ENCODE measurements at places on chromosomes 7 and 10.

- DNase-seq, result no peak
These were observed 65.0 kb upstream of the TES start for GRCh38 chr7:116145245-116145852.

DNA sequence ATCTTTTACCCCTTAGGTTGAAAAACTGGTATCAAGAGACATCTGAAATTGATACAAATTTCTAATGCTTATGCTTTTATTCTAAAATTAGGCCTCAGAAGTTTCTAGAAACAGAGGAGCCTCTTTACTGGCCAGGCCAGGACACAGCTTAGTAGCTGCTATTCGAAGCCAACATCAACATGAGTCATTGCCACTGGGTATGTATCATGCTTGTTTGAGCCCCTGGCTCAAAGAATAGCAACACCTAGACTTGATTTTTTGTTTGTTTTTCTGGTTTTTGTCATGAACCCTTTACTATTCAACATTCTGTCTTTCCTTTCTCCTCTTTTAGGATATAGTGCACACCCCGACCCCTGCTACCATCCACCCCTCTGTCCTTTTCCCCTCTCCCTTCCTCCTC lies 90.9 kb upstream of the STK17A start:
- DNase-seq, result no peak

GRCh38 chr10:86191686-86192085 lies 174.9 kb downstream of the GRID1 start:
- no peak for DNase-seq

GRCh38 chr7:75993689-75994387 lies 557 bp downstream of the TMEM120A start:
- DNase-seq, result peak; percentile 63

DNA sequence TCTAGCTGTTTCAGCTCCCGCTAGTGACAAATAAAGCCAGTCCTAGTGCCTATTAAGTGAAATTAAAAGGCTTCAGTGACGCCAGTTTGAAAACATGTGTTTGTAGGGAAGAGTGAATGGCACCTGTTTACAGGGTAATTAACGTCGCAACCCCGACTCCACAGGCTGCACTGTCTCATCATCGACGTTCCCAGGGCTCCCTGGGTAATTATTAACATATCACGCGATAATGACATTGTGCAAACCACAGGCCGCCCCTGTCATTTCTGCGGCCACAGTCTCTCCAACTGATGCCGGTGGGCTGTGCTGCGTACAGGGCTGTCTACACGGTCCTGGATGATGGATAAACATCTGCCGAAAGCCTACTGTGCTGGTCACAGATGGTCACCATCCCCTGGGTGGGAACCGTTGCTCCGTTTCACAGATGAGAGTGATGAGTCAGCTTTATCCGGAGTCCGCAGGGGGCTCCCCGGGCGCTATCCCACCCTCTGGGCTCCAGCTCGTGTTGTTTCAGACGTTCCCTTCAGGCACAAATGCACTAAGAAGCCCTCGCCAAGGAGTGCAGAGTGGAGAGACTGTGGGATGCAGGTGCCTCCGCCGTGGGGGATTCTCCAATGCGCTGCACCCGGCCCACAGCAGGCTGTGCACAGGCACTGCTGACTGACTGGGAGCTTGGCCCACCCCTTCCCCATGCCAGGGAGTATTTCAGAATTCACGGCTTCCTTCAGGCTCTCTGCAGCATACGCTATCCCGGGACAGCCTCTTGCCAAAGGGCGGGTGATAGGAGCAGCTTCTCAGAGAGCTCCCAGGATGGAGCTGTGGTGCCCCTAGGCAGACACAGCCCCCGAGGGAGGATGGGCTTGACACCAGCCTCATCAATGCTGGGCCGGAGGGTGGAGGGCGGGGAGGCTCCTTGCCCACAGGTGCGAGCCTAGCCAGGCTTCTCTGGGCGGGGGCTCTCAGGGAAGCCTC lies 491.8 kb upstream of the FOXK1 start:
- DNase-seq, result no peak

DNA sequence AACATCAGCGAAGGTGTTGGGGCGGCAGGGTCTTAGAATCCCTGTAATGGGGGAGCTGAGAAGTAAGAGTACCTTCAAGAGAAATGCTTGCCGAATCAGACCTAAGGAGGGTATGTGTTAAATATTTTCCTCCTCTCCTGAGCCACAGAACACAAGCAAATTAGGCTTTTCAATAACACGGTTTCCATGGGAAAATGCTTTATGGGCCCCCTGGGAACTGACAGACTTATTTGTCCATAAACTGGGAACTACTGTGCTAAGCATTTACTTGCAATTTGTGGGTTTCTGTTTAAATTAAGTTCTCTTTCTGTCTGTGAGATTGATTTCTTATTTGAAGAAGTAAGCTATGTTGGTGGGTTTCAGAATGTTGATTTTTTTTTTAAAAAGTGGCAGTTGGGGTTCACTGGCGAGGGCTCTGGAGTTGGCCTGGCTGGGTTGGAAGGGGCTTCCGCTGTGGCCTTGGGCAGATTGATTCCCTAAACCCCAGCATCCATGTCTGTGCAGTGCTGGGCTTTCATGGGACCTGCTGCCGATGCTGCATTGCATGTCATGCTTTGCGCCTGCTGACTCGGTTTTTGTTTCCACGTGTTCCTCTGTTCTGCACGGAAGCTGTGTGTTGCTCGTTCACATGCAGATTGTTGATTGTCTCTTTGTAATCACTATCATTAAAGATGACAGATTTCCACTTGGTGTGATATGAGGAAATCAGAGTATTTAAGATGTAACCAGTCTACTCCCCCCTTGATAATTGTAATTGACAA lies 7.2 kb downstream of the RBM17 start:
- DNase-seq, result no peak

- peak; percentile 34 for DNase-seq
These were observed 36.0 kb downstream of the R3HCC1L start for GRCh38 chr10:98170249-98171117.

- no peak for DNase-seq
These were observed 110.4 kb downstream of the CAMK1D start for GRCh38 chr10:12459762-12460161.

DNA sequence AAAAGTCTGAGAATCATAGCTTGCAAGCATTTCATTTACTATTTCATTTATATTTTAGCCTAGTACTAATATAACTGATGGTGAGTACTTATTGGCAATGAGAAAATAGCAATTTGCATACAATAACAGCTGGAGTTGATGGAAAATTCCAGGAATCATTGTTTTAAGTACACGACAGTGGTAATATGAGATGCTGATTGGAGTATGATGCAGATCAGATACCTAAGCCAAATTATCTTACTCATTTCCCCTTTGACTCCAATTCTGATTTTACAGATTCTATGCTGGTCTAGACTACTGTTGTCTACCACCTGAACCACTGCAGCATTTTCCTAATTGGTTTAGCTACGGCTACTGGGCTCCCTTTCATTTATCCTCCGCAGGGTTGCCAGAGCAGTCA lies 36.7 kb downstream of the GNG11 start:
- no peak for DNase-seq

GRCh38 chr10:20956843-20957242 lies 59.7 kb upstream of the NEBL start:
- no peak for DNase-seq

- DNase-seq, result no peak
These were observed 380.9 kb upstream of the GRM3 start for GRCh38 chr7:86262781-86263180.

- no peak for DNase-seq
These were observed 7.6 kb downstream of the TCF7L2 start for GRCh38 chr10:112957640-112958092.

- no peak for DNase-seq
These were observed 34.0 kb upstream of the CYTH3 start for GRCh38 chr7:6306471-6306870.

DNA sequence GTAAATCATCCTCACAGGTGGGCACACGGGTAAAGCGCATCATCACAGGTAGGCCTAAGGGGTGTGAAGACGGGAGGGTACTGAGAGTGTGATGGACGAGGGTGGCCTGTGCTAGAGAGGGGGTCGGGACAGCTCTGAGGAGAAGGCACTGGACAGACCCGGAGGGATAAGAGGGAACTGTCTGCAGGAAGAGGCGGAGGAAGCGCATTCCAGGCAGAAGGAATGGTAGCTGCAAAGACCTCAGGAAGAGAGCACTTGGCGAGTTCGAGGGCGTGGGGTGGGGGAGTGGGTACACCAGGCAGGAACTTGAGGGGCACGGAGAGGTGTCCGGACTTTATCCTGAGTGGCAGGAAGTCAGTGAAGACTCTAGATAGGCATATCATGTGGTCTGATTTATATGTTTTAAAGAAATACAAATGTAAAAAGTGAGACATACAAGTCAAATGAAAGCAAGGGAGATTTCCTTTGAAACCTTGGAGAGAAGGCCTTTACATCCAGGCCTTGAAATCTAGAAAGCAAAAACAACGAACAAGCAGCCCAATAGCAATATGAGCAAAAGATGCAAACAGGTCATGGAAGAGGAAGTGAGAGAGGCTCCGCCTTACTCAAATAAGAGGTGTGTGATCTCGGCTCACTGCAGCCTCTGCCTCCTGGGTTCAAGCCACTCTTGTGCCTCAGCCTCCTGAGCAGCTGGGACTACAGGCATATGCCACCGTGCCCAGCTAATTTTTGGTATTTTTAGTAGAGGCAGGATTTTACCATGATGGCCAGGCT lies 3.6 kb downstream of the LHPP start:
- no peak for DNase-seq

- DNase-seq, result no peak
These were observed 90.0 kb downstream of the GRK5 start for GRCh38 chr10:119297207-119297968.

DNA sequence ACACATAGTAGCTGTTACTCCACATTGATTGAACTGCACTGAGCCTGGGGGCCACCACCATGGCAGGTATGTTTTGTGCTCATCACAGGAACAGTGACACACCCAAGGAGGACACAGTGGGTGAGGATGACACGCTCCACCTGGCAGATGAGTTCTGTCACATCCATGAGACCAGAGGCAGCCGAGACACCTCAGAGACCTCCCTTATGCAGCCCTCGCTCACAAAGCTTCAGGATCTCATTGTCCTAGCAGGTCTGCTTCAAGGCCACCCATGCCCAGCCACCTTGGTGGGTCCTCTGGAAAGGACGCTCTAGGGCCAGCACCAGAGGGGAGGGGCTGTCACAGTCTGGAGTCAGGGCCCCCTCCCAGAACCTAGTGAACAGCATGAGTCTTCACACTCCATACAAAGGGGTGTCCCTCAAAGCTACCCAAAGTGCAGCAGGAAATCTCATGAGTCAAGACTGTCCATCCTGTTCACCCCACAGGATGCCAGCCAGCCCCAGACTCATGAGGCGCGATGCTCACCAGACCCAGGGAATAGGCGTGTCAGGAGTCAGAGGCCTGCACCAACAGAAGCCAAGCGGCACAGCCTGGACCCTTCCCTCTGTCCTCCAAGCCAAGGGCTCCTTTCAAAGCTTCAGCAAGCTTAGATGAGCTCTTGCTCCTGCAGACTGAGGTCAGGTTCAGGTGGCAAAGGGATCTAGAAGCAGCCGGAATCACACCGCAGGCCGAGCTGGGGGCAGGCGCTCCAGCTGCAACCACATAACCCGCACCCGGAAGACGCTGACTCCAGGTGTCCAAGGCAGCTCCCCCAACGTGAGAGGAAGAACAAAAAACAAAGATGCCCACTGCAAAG lies 9.6 kb downstream of the FAM53B start:
- DNase-seq, result no peak

DNA sequence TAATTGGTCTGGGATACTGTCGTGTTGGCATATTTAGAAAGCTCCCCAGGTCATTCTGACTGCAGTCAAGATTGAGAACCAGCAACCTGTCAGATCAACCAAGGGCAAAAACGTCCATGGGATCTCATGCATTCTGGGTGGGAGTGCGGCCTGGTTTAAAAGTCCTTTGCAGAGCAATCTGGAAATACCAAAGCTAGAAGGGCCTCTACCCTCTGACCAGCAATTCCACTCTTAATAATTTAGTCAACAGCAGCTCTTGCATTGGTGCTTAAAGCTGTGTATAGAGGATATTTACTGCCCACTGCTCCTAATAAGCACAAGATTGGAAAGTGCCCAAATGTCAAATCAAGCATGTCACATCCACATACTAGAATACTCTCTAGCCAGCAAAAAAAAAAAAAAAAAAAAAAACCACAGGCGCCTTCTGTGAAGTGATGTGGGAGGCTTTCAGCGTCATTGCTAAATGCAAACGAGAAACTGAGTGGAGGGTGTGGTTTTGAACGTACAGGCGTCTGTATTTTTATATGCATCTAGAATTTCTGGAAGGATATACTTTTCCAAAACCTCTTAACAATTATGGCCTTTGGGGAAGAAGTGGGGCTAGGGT lies 44.8 kb upstream of the HSPA12A start:
- DNase-seq, result no peak

DNA sequence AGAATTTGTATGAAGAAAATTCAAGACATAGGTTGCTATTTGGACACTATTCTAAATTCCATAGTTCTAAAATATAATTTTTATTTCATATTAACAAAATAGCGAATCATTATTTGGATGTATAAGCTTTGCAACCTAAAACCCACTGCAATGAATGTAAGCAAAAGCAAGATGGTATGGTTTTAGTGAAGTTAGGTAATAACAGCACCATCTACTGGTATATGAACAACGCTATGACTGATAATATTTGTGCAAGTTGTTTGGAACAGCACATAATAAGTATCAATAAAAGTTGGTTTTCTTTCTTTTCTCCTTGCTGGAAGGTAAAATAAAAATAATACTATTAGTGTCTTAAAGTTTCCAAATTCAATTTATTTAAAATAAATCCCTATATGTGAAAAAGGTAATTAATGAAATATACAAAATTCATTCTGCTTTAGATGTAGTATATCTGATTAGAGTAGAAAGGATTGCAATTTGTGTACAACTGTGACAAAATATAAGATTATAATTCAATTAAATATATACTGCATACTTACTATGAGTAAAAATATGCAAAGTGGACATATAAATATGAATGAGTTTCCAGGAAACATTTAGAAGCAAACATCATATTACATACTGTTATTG lies 79.0 kb upstream of the LSM8 start:
- no peak for DNase-seq

- DNase-seq, result peak; percentile 21
These were observed 553.3 kb downstream of the TFEC start for GRCh38 chr7:115477193-115477651.

DNA sequence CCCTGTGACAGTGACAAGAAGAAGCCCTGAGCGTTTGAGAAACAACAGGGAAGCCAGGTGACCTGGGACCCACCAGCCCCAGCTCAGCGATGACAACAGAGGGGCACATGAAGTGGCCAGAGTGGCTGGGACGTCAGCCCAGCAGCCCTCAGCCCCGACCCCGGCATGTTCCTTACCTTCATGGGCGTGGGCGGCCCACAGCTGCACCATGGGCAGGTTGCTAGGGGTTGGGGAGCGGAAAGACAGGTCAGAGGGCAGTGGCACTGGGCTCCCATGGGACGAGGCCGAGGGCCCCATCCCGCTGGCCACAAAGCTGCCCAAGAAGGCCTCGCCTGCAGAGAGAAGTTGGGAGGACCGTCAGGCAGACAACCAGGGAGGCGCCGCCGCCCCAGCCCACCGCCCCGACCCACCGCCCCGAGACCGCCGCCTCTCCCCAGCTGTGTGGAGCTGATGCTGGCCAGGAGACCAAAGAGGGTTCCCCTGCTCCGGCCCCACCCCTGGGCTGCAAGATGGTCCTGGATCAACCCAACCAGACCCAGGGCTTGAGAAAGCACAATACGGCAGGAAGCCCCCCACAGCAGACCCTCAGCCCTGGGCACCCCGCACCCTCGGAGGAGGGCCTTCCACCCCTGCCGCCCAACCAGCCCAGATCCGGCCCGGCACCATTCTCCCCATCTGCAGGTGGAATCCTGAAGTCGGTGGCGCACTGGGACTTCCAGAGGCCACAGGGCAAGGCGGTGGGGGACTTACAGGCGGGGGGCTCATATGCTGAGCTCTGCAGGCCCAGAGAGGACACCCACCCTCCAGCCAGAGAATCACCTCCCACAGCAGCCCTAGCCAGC lies 29.1 kb downstream of the TNRC18 start:
- peak; percentile 34 for DNase-seq
